Frontal cortex (tissue), 4 donors: ENCODE measurements at places on chromosomes 16 and 17.
A peak's percentile ranks its signal among the peaks of the same experiment; 100 is the strongest.

- no peak for DNase-seq
Measured at GRCh38 chr17:2656283-2656682, 55.3 kb downstream of the CLUH start.

- no peak for DNase-seq
Measured at GRCh38 chr17:422196-422930, 69.8 kb upstream of the RPH3AL start.

DNA sequence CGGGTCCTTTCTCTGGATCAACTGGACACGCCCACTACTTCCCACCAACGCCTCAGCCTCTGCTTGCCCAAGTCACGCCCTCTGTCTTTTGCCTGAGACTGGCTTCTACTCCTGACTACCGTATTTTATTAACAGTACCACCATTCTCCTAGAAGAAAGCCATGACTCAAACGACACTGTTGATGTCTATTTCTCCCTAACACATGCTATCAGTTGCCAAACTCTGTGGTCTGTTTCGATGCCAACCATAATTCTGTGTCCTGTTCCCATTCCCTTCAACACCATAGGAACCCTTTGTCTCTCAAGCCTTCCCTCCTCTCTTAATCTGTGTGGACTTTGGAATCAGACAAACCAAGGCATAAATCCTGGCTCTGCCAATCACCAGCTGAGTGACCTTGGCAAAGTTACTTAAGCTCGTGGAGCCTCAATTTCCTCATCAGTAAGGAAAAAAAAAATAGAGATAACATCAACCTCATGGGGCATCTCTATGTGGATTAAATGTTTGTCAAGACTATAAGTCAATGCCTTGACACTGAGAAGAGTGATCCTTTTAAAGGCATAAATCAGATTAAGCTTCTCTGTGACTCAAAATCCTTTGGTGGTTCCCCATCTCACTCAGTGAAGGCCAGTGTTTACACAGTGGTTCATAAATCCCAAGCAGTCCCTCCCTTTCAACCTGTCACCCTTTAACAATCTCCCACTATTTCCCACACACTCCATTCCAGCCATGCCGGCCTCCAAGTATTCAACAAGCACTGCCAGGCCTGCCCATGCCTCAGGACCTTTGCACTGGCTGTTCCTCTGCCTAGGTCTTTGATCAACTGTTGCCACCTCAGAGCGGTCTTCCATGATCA is 45.6 kb downstream of the ERN1 start:
- DNase-seq = no peak

- DNase-seq = no peak
Measured at GRCh38 chr16:24246911-24247607, 9.1 kb upstream of the CACNG3 start.

DNA sequence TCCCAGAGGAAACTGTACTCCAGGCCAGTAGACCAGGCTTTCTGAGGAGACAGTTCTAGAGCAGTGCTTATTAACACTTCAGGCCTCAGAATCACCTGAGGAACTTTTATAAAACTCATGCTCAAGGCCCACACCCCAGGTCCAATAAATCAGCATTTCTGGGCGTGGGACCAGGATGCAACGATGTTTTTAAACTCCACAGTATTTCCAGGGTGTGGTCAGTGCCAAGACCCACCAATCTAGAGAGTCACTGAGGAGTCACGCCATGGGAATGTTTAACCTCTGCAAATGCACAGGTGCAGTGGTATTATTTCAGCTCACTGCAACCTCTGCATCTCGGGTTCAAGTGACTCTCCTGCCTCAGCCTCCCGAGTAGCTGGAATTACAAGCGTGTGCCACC is 3.9 kb upstream of the TRPV1 start:
- DNase-seq = no peak

DNA sequence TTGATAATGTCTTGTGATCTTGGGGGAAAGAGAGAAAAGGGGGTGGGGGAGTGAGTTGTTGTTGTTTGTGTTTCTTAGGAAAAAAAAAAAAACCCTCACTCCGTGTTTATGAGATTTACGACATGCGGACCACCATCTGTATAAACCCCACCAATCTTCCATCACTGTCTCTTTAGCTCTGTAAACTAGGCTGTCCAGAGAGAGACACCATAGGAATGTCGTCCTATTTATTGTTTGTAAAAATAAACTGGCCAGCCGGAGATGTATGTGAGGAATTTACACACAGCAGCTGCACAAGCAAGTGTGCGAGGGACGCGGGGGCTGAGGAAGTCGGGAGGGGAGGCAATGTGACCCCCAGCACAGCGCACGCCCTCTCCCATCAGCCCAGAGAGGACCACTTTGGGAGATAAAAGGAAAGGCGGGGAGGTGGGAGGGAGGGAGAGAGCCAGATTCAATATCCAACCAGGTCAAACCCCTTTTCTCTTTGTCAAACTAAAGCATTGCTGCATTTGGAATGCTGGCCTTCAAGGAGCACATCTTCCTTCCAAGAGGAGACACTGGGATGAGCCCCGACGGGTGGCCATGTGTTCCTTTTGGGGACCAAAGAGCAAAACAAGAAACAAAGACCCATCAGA is 136.2 kb upstream of the SALL1 start:
- DNase-seq = no peak

- peak; percentile 81 for DNase-seq
Measured at GRCh38 chr17:45147581-45148182, 593 bp upstream of the HEXIM1 start.

DNA sequence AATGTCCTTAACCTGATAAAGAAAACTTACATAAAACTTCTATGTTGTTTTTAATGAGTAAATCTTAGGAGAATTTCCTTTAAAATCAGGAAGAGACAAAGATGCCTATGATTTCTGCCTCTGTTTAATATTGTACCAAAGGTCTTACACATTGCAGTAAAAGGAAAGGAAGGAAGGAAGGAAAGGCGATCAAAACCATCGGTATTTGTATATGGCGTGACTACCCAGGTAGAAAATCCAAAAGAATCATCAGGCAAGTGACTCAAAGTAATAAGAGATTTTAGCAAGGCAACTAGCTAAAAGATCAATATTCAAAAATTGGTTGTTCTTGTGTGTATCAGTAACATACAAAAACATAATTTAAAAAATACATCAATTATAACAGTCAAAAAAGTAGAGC is 3.5 kb downstream of the ICAM2 start:
- DNase-seq = no peak

DNA sequence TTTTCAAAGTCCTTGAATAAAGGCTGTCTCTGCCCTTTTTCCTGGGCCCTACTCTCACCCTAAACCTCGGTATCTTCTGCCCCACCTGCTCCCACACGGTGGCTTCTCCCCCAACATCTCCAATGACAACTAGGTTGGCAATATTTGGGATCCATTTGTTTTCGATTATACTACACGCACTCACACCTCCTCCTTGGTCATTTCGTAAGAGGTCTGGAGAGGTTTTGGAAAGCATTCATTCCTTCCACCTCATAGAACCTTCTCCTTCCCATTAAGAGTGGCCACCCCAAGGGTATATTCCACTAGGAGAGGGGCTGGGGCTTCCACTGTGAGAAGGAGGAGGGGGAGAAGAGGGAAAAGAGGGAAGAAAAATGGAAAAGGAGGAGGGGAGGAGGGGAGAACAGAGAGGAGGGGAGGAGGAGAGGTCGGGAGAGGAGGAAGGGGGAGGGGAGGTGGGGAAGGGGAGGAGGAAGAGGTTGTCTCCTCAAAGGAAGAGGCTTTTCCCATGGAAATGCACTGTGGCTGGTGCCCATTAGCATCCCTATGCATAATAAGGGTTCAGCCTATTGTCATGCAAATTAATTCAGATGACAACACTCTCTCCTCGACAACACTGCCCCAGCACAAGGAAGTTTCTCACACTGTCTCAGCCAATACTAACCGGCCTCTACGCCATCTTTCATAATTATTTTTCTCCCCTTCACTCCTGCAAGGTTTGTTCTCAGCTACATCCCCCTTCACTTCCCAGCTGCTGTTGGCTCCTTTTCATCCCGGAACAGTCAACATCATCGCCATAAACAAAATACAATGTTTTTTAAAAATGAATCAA is 30.0 kb downstream of the SOX9 start:
- DNase-seq = peak; percentile 41

DNA sequence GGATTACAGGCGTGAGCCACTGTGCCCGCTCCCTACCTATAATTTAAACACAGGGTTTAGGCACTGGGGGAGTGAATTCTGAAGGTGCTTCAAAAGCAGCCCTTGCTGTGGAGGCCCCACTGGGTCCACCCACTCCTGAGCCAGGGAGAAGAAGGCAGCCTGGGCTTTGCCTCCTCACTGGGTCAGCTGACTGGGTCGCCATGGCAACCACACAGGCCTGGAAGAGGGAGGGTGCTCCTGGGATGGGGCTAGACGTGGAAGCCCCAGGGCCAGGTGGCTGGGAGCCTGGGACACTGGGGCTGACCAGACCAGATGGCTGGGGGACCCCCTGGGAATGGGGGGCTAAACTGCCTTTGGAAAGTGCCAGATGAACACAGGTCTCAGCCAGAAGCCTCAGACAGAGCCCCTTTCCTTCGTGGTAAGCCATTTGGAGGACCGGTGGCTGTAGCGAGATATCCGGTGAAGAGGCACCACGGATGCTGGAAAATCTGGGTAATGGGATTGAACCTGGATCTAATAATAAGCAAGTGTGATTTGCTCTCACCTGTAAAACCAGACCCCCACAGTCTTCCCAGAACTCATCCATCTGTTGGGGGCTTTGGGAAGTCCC is 32.9 kb downstream of the TRARG1 start:
- DNase-seq = no peak

DNA sequence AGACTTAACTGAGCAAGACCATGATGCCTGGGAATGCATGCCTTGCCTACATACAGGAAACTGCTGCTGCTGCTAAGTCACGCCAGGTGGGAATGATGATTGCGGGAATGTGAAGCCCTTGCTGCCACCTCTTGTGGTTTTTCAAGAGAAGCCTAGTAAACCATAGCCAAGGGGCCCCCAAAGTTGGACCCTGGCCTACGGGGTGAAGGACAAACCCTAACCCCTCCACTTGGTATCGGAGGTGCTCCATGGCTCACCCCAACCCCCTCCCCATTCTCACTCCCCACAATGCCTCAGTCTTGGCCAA is 233.9 kb downstream of the ZNF423 start:
- DNase-seq = no peak

DNA sequence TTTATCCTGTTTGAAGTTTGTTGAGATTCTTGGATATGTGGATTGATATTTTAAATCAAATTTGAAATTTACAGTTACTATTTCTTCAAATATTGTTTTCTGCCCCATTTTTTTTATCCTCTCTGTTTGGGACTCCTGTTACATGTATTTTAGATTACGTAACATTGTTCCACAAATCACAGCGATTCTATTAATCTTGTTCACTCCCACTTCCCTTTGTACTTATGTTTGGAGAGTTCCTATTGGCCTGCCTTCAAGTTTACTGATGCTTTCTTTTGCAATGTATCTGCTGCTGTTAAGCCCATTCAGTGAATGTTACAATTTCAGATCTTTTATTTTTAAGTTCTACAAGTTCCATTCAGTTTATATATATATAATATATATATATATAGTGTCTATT is 288.3 kb upstream of the TNRC6C start:
- DNase-seq = no peak

DNA sequence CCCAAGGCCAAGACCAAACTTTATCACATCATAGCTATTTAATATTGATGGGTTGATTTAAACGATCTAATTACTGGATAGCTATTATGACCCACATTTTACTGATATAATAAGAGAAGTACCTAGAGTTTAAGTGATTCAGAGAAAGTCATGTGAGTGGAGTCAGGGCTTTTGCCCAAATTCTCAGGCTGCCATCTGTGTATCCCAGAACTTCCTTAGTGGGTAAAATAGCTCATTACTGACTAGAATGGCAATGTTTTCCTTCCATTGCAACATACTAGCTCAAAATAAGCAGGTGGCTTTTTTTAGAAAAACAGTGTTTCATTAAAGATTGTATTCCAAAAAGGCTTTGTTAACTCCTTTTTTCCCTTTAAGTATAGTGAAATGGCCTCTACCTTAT is 113.9 kb upstream of the MAF start:
- no peak for DNase-seq
